ENCODE measurements at places on chromosomes 3 and 15.
A peak's percentile ranks its signal among the peaks of the same experiment; 100 is the strongest.

- H3K4me1 ChIP-seq, result peaks cover 69% of the 10 kb centered on the region
- H3K27ac ChIP-seq, result peak overlapping the region; percentile 80
- H3K4me3 ChIP-seq, result no peak overlapping the region
- peaks cover 9% of the 10 kb centered on the region for H3K36me3 ChIP-seq
- no peaks in the 10 kb centered on the region for H3K27me3 ChIP-seq
- DNase-seq, result peak; percentile 54
These were observed 107.4 kb downstream of the APBA2 start for GRCh38 chr15:28993051-28993719.

DNA sequence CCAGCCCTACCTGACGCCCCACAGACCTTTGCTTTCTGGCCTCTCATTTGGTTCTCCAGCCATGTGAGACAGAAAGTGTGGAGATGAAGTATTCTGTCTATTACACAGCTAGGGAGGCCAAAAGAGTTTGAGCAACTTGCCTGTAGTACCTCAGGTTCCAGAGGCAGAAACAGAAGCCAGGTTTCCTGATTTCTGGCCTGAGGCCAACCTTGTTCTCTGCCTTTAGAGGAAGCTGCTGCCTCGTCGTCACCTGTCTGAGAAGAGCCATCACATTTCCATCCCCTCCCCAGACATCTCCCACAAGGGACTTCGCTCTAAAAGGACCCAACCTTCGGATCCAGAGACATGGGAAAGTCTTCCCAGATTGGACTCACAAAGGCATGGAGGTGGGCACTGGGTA lies 3.8 kb downstream of the IL17RE start:
- H3K27ac ChIP-seq, result no peak overlapping the region
- H3K36me3 ChIP-seq, result no peaks in the 10 kb centered on the region
- no peak for DNase-seq
- peaks cover 7% of the 10 kb centered on the region for H3K4me1 ChIP-seq
- H3K4me3 ChIP-seq, result no peak overlapping the region

GRCh38 chr3:196749125-196749524 lies 9.5 kb downstream of the PAK2 start:
- no peak overlapping the region for H3K4me3 ChIP-seq
- no peak for DNase-seq
- H3K27ac ChIP-seq, result no peak overlapping the region
- H3K4me1 ChIP-seq, result no peaks in the 10 kb centered on the region
- no peaks in the 10 kb centered on the region for H3K27me3 ChIP-seq
- H3K36me3 ChIP-seq, result peaks cover 6% of the 10 kb centered on the region

- no peaks in the 10 kb centered on the region for H3K4me1 ChIP-seq
- no peaks in the 10 kb centered on the region for H3K36me3 ChIP-seq
- no peak overlapping the region for H3K4me3 ChIP-seq
- H3K27ac ChIP-seq, result no peak overlapping the region
These were observed 7.1 kb downstream of the MYEF2 start for GRCh38 chr15:48170981-48171380.

GRCh38 chr3:190617185-190617584 lies 103.3 kb downstream of the IL1RAP start:
- H3K27ac ChIP-seq, result no peak overlapping the region
- H3K36me3 ChIP-seq, result no peaks in the 10 kb centered on the region
- no peak overlapping the region for H3K4me3 ChIP-seq

- no peaks in the 10 kb centered on the region for H3K4me1 ChIP-seq
- no peak overlapping the region for H3K4me3 ChIP-seq
- no peaks in the 10 kb centered on the region for H3K27me3 ChIP-seq
- no peak overlapping the region for H3K27ac ChIP-seq
- DNase-seq, result no peak
These were observed 32.7 kb downstream of the CEMIP start for GRCh38 chr15:80811781-80812315.

- H3K4me1 ChIP-seq, result peaks cover 5% of the 10 kb centered on the region
- no peak overlapping the region for H3K4me3 ChIP-seq
- no peak for DNase-seq
- H3K27ac ChIP-seq, result no peak overlapping the region
- H3K36me3 ChIP-seq, result peaks cover 43% of the 10 kb centered on the region
- H3K27me3 ChIP-seq, result no peaks in the 10 kb centered on the region
These were observed 21.8 kb upstream of the ANPEP start for GRCh38 chr15:89836267-89837133.

- H3K27me3 ChIP-seq, result no peaks in the 10 kb centered on the region
- DNase-seq, result no peak
- H3K4me1 ChIP-seq, result no peaks in the 10 kb centered on the region
- H3K4me3 ChIP-seq, result no peak overlapping the region
- no peak overlapping the region for H3K27ac ChIP-seq
These were observed 71.2 kb downstream of the MAP2K5 start for GRCh38 chr15:67613708-67614107.

DNA sequence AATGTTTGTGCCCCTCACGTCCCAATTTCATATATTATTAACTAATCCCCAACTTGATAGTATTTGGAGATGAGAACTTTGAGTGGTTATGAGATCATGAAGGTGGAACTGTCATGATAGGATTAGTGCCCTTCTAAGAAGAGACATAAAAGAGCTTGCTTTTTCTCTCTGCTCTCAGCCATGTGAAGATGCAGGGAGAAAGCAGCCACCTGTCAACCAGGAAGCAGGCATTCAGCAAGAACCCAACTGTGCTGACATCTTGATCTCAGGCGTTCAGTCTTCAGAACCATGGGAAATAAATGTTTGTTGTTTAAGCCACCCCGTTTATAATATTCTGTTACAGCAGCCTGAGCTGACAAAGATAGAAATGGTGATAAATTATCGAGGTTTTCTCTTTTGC lies 278.7 kb upstream of the KCNMB2 start:
- H3K4me3 ChIP-seq, result no peak overlapping the region
- no peaks in the 10 kb centered on the region for H3K4me1 ChIP-seq
- DNase-seq, result no peak
- no peak overlapping the region for H3K27ac ChIP-seq

- peaks cover 3% of the 10 kb centered on the region for H3K36me3 ChIP-seq
- H3K4me3 ChIP-seq, result no peak overlapping the region
- no peaks in the 10 kb centered on the region for H3K27me3 ChIP-seq
- no peak overlapping the region for H3K27ac ChIP-seq
- peaks cover 5% of the 10 kb centered on the region for H3K4me1 ChIP-seq
- no peak for DNase-seq
These were observed 44.1 kb downstream of the STARD5 start for GRCh38 chr15:81279621-81280485.

- H3K27me3 ChIP-seq, result no peaks in the 10 kb centered on the region
- H3K4me3 ChIP-seq, result no peak overlapping the region
- DNase-seq, result no peak
- no peaks in the 10 kb centered on the region for H3K4me1 ChIP-seq
- H3K36me3 ChIP-seq, result no peaks in the 10 kb centered on the region
- H3K27ac ChIP-seq, result no peak overlapping the region
These were observed 71.0 kb downstream of the TRIM42 start for GRCh38 chr3:140748903-140749302.

DNA sequence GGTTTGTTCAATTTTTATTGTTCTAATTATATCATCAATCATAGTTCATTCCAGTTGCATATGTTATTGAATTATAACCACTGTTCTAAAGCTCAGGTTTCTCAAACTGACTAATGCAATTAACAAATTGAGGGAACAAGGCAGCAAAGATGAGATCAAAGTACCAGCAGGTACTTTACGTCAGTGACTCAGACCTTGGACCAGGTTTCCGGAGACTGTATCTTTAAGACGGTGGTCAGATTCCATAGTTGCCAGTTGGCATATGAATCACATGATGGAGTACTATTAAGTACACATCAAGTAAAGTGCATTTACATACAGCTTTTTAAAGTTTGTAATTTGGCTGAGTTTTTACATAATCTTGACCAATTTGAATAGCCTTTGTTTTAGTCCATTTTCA lies 583.6 kb upstream of the ROBO2 start:
- DNase-seq, result no peak

- H3K27me3 ChIP-seq, result no peaks in the 10 kb centered on the region
- H3K27ac ChIP-seq, result peak overlapping the region; percentile 78
- peaks cover 11% of the 10 kb centered on the region for H3K4me1 ChIP-seq
- no peak overlapping the region for H3K4me3 ChIP-seq
- peak; percentile 44 for DNase-seq
- H3K36me3 ChIP-seq, result no peaks in the 10 kb centered on the region
These were observed 326.6 kb downstream of the MAGI1 start for GRCh38 chr3:65712140-65712539.

DNA sequence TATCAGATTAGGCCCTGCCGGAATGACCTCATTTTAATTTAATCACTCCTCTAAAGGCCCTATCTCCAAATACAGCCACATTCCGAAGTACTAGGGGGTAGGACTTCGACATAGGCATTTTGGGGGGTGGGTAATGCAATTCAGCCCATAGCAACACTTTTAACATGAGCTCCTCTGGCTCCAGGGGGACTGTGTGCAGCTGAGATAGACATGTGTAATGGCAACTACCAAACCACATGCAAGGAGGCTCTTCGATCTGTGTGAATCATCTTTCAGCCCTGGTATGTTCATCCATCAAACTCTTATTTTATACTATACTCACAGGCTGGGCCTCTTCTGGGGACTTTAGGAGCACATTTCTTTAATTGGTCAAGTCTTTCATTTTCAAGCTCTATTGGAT lies 57.4 kb upstream of the PPARG start:
- H3K27ac ChIP-seq, result no peak overlapping the region
- no peaks in the 10 kb centered on the region for H3K36me3 ChIP-seq
- DNase-seq, result no peak

DNA sequence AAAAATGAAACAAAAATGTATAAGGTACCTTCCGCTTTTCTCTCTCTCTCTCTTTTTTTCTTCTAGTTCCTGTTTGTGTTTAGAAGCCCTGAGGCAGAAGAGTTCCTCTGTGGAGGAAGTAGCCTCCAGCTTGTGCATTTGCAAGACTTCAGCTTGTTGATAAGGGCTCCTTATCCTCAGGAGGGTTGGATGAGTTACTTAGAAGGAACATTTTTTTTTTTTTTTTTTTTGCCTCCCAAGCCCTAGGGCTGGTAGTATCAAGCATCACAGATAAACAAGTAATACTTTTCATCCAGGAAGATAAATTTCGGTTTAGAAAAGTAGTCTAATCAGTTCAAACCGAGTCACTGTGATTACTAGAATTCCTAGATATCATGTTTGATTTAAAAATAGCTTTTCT lies 91.0 kb upstream of the CBLB start:
- H3K27me3 ChIP-seq, result no peaks in the 10 kb centered on the region
- no peaks in the 10 kb centered on the region for H3K4me1 ChIP-seq
- H3K27ac ChIP-seq, result no peak overlapping the region
- DNase-seq, result no peak

DNA sequence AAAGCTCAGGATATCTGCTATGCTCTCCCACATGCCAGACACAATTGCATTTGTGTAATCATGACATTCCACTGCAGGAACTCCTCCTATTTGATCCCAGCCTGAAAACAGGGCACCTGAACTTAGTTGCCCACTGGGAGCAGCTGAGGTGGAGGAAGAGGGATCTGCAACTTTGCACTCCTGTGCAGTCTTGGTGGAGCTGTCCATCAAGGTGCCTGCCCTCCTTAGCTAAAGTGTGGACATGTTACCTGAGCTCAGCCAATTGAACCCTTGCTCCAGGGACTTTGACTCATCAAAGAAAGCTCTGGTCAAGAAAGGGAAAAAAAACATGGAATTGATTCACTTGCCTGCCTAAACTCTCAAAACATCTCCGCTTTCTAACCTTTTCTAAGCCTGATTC lies 33.3 kb upstream of the TUBGCP5 start:
- DNase-seq, result no peak
- H3K4me3 ChIP-seq, result no peak overlapping the region
- peaks cover 3% of the 10 kb centered on the region for H3K4me1 ChIP-seq
- no peaks in the 10 kb centered on the region for H3K27me3 ChIP-seq
- H3K27ac ChIP-seq, result no peak overlapping the region

- H3K27ac ChIP-seq, result no peak overlapping the region
- no peaks in the 10 kb centered on the region for H3K36me3 ChIP-seq
- no peak overlapping the region for H3K4me3 ChIP-seq
- H3K4me1 ChIP-seq, result no peaks in the 10 kb centered on the region
- no peaks in the 10 kb centered on the region for H3K27me3 ChIP-seq
These were observed 67.7 kb downstream of the FOXP1 start for GRCh38 chr3:71515636-71516365.

GRCh38 chr15:53982876-53983275 lies 4.6 kb downstream of the UNC13C start:
- DNase-seq, result no peak
- H3K27ac ChIP-seq, result no peak overlapping the region
- H3K4me1 ChIP-seq, result no peaks in the 10 kb centered on the region
- no peaks in the 10 kb centered on the region for H3K27me3 ChIP-seq
- H3K4me3 ChIP-seq, result no peak overlapping the region

DNA sequence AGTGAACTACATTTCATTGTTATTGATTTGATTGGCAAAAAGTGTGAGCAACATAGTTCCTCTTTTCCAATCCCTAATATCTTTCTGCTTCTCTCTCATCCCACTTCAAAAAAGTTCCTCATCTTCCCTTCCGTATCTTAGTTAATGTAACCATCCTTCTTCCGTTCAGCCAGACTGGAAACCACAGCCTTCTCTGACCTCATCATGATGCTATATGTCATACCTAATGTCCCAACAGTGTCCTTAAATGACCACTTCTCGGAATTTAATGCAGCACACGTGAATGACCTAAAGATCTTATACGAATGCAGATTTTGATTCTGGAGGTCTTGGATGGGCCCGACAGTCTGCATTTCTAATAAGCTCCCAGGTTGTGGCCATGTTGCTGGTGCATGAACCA lies 320.3 kb upstream of the SATB1 start:
- no peak overlapping the region for H3K27ac ChIP-seq
- H3K4me3 ChIP-seq, result no peak overlapping the region
- no peaks in the 10 kb centered on the region for H3K4me1 ChIP-seq
- no peak for DNase-seq
- H3K36me3 ChIP-seq, result no peaks in the 10 kb centered on the region

DNA sequence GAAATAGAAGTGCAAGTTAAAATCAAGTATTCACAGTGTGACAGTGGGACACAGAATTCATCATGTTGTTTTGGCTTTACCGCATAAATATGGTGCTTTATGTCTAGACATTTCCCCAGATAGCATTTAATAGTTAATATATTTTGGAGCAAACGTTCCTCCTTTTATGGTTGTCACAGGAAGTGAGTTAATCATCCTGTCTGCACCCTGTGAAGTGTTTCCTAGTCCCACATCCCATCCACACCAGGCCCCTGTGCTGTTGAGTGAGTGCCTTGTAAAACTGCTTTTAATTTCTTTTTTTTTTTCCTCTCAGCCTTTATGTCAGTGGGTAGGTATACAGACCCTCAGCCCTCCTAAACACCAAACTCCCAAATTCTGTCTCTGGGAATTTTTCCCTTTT lies 393.7 kb downstream of the FEZF2 start:
- no peak overlapping the region for H3K4me3 ChIP-seq
- H3K27me3 ChIP-seq, result no peaks in the 10 kb centered on the region
- H3K4me1 ChIP-seq, result no peaks in the 10 kb centered on the region
- H3K27ac ChIP-seq, result no peak overlapping the region

- no peaks in the 10 kb centered on the region for H3K36me3 ChIP-seq
- H3K27me3 ChIP-seq, result no peaks in the 10 kb centered on the region
- no peak for DNase-seq
- H3K4me3 ChIP-seq, result no peak overlapping the region
- no peaks in the 10 kb centered on the region for H3K4me1 ChIP-seq
These were observed 138.8 kb downstream of the AKAP13 start for GRCh38 chr15:85518979-85519761.

GRCh38 chr3:183551930-183552329 lies 3.6 kb downstream of the KLHL6 start:
- H3K27me3 ChIP-seq, result no peaks in the 10 kb centered on the region
- no peaks in the 10 kb centered on the region for H3K36me3 ChIP-seq
- no peak overlapping the region for H3K27ac ChIP-seq
- H3K4me3 ChIP-seq, result no peak overlapping the region
- H3K4me1 ChIP-seq, result no peaks in the 10 kb centered on the region
- no peak for DNase-seq
